ENCODE measurements at places on chromosomes 6 and 20. TPM values are rescaled to one million over a fixed set of nuclear protein-coding genes. Genes with fewer than 3 reads are reported as not detected.

HCRTR2 gene
- not detected for total RNA-seq

CRISP1 gene
- total RNA-seq = not detected

OR2J3 gene
- not detected for total RNA-seq

LPIN3 gene
- 15.3 TPM for total RNA-seq

ZC2HC1B gene
- not detected for total RNA-seq

RAMACL gene
- 2.7 TPM for total RNA-seq

CCDC167 gene
- total RNA-seq = 7.4 TPM
